ENCODE measurements at places on chromosomes 2 and 18.

GRCh38 chr2:238075397-238075796 is 14.6 kb downstream of the SCLY start:
- DNase-seq: no peak

DNA sequence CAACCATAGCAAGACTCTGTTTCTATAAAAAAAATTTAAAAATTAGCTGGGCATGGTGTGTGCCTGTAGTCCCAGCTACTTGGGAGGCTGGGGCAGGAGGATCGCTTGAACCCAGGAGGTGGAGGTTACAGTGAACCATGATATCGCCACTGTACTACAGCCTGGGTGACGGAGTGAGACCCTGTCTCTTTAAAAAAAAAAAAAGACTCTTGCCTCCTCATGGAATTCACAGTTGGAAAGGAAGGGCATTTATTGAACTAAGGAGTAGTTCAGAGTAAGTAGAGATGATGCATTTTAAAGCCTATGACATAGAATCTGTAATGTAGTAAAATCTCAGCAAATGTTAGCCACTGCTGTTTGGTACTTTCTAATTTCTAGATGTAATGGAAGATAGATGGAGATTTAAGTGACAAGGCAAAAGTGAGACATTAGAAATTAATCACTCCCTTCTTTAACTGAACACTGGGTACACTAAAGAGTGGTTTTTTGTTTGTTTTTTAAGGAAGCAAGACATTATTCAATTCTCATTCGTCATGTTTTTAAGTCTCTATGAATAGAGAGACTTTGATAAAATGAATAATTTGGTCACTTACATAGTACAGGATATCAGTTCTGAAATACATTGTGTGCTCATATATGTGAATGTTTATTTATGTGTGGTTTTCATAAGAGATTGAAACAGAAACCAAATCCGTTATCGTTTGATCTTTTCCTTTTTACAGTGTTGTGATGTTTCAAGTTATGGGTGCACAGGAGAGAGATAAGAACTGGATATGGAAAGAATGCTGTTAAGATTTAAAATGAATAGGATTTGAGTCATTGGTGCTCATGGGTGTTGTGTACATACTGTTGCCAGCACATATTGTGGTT is 186.1 kb upstream of the STON1 start:
- DNase-seq: no peak

DNA sequence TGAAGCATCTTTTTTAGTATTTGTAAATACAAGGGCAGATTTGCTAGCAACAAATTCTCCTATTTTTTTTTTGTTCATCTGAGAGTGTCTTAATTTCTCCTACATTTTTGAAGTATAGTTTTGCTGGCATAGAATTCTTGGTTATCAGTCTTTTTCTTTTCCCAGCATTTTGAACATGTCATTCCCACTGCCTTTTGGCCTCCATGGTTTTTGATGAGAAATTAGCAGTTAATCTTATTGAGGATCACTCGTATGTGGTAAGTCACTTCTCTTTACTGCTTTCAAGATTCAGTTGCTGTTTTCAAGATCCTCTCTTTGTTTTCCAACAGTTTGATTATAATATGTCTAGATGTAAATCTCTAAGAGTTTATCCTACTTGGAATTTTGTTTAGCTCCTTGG is 16.9 kb upstream of the RNF149 start:
- no peak for DNase-seq

DNA sequence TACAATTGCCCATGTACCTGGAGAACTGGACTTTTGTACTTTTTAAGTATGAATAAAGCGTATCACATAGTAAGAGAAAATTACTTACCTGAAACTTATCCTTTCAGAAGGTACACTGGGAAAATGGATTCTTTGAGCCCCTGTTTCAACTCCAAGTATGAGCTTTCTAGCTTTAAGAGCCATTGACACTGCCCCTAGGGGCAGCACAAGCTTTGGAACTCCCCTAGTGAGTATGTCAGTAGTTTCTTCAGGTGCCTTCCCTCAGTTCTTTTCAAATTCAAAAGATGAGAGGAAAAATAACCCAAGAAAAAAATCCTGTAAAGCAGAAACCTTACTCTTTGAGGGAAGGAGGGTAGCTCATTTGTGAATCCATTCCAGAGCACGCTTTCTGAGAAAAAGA is 124.1 kb downstream of the MEMO1 start:
- DNase-seq: no peak

GRCh38 chr18:59068276-59069071 is 71.2 kb upstream of the SEC11C start:
- no peak for DNase-seq

DNA sequence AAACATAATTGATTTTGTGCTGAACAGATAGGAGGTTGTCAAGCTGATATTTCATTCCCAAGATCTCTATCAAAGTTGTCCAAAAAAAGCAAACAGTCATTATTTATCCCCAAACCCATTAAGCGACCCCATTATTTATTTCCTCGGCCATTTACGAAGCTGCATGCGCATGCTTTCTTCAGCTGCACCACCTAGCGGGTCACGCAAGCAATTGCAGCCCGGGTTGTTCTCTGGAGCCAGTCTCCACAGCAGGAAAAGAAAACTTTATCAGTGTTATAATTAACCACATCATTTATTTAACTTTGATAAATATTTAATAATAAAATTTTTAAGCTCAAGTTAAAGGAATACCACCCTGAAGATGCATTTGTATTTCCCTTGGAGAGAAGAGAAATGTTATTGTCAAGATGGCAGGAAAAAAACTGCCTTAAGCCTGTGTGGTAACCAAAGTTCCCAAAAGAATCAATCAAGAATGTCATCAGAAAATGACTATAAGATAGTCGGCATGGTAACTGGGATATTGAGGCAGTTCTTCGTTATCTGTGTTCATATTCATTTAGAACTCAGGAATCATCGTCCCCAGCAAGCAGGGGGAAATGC is 304.7 kb downstream of the FBXO15 start:
- peak; percentile 31 for DNase-seq

- DNase-seq: no peak
Measured at GRCh38 chr2:118492335-118492734, 355.1 kb downstream of the EN1 start.

DNA sequence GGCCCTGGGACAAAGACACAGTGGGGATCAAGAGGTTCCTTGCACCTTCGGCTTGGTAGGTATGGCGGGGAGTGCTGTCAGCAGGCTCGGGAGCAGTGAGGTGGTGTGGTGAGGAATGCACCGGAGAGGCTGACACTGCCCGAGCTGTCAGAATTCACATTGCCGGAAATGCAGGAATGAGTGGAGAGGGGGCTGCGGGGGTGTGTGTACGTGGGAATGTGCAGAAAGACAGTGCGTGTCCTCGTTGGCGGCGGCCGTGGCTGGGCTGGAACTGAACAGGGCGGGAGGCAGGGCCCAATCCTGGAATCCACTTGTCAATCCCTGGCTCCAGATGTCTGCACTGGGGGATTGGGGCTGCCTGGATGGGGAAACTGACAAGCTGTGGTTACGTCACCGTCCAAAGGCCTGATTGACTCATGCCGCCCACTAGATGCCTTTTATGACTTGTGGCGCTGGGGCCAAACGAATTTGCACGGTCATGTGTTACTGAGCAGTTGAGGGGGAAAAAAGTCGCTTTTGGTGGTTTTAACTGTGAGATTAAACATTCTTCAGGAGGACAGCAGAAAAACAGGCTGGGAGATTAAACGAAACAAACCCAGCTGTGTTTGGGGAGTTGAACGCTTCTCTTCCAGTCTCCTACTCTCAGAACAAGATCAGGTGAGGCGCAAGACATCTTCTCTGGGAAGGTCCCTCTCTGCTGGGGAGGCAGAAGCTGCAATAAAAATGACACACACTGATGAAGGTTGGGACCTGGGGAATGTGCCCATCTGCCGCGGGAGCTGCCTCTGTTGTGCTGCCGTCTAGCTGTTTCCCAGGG is 189.4 kb upstream of the GLI2 start:
- no peak for DNase-seq

DNA sequence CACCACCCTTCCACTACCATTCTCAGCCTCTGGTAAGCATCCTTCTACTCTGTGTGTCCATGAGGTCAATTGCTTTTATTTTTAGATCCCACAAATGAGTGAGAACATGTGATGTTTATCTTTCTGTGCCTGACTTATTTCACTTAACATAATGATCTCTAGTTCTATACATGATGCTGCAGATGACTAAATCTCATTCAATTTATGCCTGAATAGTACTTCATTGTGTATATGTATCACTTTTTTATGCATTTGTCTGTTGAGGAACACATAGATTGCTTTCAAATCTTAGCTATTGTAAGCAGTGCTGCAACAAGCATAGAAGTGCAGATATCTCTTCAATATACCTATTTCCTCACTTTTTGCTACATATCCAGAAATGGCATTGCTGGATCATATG is 733.3 kb downstream of the SUCLG1 start:
- no peak for DNase-seq

GRCh38 chr2:238484522-238485452 is 58.1 kb downstream of the ASB1 start:
- DNase-seq: no peak

- no peak for DNase-seq
Measured at GRCh38 chr18:41378598-41378997, 576.4 kb upstream of the PIK3C3 start.

DNA sequence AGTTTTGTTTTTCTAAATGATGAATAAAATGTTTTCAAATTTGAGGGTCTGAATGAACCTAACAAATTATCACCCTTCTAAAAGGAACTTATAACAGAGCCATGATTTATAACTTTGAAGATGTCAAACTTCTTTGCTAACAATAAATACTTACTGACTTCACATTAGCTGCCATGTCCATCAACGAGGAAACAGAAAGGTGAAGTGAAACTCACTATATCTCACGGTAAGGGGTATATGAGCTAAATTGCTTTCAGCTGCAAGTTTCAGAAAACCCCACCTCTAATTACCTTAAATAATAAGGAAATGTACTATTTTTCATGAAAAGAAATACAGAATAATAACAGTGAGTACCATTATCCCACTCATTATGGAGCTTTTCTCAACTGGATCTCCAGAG is 350.8 kb upstream of the NT5C1B start:
- DNase-seq: no peak

DNA sequence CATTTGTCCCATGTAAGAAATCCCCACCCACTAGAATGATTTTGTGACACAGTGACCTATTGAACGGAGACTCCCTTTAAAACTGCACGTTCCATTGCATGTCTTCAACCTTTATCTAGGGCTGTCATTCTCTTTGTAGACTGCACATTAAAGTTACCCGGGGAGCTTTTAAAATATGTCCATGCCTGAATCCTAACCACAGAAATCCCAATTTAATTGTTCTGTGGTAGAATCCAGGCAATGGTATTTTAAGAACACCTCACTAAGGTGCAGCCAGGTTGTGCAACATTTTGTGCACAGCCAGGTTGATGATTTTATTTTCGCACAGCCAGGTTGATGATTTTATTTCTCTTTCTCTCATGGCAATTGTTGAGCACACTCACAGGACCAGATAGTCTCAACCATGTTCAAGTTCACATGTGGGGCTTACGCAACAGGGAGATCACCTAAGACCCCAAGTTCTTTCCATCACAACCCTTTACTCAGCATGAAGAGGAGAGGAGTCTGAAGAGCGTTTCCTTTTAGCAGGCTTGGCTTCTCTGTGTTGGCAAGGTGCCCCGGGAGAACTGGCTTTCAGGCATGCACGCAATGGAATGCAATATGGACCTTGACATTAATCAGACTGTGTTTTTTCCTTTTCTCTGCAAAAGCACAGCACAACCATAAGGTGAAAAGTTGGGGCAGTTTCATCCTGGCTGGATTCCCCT is 467.3 kb upstream of the ETAA1 start:
- DNase-seq: peak; percentile 94

DNA sequence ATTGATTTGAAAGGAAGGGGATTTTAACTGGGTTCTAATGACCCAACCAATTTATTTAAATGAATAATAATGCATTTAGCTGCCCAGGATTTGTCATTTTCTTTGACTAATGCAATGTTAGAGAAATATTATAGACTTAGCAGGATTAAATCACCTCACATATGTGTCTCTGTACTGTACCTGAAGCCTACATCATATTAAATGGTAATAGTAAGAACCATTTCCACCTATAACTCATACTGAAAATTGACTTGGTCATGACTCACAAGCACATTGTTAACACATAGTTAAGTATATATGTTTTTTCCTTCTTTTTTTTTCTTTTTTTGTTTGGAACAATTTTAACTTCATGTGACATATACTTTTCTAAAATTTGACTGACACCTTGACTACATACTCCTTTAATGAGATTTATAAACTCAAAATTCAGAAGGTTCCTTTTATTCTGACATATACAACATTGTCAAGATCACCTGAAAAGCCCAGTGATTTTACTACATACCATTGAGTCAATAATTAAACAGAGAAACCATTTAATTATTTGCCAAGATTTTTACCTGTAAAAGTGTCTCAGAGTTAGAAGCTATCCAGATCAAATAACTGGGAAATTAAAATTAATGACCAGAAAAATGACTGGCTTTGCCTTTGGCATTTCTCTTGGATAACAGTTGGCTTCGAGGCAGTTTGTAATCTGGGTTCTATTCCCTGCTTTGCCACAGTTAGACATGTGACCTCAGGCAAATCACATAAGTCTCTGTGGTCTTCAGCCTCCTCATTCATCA is 58.8 kb upstream of the CDC42EP3 start:
- DNase-seq: no peak

GRCh38 chr2:134590679-134591078 is 128.1 kb downstream of the TMEM163 start:
- DNase-seq: no peak

DNA sequence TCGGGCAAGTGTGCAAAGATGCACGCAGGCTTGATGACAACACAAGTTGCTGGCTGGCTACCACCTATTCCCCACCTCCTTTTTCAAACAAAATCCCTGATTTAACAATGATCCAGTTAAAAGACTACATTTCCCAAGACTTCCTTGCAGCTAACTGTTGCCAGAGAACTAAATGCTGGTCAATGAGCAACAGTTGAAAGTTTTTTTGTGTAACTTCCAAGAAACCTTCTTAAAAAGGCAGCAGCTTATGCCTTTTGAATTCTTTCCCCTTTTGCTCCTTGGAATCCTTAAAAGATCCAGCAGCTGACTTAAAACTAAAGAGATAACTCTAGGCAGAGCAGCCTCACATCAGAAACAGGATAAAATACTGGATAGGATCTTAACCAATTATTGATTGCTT is 38.5 kb downstream of the NPHP1 start:
- no peak for DNase-seq

- DNase-seq: no peak
Measured at GRCh38 chr2:189338115-189338514, 103.2 kb upstream of the WDR75 start.

DNA sequence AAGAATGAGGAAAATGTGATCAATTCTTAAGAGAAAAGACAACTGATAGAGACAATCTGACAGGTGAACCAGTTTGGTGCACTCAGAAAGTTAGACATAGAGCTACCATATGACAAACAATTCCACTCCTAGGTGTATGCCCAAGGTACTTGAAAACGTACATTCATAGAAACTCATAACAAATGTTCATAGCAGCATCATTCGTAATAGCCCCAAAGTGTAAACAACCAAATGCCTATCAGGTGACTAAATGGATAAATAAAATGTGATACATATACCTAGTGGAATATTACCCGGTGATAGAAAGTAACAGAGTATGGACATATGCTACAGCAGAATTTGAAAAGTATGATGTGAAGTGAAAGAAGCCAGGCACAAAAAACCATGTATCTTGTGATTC is 149.3 kb upstream of the TRIB2 start:
- DNase-seq: no peak

Measured in adrenal gland (tissue), 19 donors.